Kidney epithelial cell (primary cell): ENCODE measurements at places on chromosomes 6 and 20.

- peak; percentile 80 for DNase-seq
Measured at GRCh38 chr6:41697861-41698781, 37.3 kb downstream of the TFEB start.

DNA sequence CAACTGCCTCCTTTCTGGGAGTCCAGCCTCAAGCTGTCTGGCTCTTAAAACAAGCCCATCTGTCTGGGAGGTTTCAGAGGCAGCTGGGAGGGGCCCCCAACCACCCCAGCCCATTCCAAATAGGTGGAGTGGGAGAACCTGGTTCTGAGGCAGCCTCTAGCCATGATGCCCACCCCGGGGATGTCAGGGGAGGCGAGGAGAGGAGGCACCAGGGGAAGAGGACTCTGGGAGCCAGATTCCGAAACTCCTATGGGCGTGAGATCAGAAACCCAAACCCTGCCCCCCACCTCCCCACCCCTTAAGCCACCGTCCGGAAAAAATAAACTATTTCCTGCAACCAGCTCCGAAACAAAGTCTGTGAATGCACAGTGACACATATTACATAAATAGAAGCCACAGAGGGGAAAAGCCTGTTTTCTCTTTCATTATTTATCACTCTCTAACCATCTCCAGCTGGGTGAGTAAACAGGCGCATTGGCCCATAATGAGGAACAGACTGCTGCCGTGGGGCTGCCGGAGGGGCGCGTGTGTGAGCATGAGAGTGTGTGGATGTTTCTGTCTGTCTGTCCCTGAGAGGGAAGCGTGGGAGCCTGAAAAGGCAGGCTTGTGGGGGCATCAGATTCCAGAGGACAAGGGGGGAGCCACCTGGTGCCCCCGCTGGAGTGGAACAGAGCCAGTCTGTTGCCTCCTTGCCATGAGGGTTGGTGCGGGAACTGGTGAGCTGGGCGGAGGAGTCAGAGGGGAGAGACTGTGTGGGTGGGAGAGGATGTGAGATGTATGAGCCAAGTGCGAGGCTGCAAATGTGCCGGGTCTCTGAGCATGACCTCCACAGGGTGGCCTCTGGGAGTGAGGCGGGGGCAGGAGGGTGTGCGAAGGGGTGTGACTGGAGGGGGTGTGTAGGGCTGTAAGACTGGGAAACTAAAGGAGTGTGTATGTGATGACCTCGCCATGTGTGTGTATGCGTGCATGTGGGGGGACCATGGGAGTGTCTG lies 14.3 kb upstream of the FOXP4 start:
- no peak for DNase-seq

DNA sequence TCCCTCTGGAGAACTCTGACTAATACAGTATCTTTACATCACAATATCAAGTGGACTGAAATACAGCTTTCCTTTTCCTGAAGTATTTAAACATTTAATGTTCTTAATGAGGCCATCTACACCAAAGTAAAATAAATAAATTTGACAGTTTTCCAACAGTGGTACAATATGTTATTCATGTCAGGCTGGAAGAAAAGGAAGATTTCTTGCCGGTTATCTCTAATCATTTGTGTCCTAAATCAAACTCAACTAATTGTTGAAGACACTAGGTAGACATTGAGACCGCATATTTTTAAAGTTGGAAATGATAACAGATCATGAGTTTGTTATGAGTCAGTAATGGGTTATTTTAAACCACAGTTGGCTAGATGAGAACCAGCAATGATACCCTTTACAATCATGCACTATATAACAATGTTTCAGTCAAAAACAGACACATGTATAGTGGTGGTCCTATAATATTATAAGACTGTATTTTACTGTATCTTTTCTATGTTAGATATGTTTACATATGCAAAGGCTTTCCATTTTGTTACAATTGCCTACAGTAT lies 241.6 kb downstream of the LMBRD1 start:
- DNase-seq = no peak

- no peak for DNase-seq
Measured at GRCh38 chr20:58508762-58509395, 6.3 kb downstream of the APCDD1L start.

GRCh38 chr6:113122060-113122459 lies 735.1 kb upstream of the MARCKS start:
- peak; percentile 92 for DNase-seq

DNA sequence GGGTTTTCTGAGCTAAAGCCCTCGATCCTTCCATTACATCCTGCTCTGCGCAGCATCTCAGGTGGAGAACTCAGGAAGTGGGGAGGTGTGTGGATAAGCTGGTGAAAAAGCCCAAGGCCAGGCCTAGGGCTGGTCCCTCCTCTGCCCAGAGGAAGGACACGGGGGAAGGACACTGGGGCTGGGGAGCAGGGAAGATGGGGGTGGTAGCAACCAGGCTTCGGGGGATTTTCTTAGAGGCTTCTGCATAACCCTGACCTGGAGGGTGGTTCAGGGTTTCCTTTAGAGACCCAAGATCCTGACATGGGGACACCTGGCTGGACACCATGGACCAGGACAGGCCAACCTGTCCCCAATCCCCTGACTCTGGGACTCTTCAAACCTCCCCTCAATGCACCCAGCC lies 37.9 kb downstream of the SUN5 start:
- no peak for DNase-seq

GRCh38 chr20:35739294-35740163 lies 2.5 kb downstream of the RBM39 start:
- DNase-seq = no peak

- DNase-seq = no peak
Measured at GRCh38 chr20:235891-236290, 8.8 kb downstream of the DEFB129 start.

GRCh38 chr6:108581237-108581931 lies 20.7 kb downstream of the FOXO3 start:
- no peak for DNase-seq

- DNase-seq = no peak
Measured at GRCh38 chr6:36925809-36926208, 28.7 kb upstream of the PI16 start.
